ENCODE measurements at places on chromosomes 5 and 9.
A peak's percentile ranks its signal among the peaks of the same experiment; 100 is the strongest.

DNA sequence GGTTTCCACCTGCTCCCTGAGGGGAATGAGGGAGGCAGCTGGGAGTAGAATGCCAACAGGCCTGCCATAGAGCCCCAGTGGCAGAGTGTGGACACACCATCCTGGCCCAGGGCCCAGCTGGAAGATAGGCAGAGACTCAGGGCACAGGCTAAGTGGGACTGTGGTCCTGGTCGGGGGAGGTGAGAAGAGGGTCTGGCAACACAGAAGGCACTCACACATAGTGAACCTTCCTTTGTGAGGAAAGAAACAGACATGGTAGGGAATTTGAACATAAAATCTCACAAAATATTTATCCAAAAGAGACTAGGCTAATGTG, 41.2 kb downstream of the WDR36 start:
- no peak for DNase-seq

- DNase-seq = no peak
Measured at GRCh38 chr9:85741095-85741874, 469 bp downstream of the AGTPBP1 start.

GRCh38 chr9:92206488-92206887, 87.0 kb downstream of the IARS1 start:
- DNase-seq = peak; percentile 11

DNA sequence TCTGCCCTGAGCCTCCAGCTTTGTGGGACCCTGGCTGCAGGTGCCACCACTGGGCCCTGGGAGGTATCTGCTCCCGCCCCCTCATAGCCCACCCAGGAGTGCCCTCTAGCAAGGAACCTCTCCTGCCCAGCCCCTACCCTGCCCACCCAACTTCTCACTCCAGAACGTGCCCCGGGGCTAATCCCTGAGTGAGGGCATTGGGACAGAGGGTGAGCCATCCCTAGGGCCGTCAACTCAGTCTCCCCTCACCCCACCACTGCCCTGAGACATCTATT, 2.7 kb upstream of the RASGEF1C start:
- no peak for DNase-seq

DNA sequence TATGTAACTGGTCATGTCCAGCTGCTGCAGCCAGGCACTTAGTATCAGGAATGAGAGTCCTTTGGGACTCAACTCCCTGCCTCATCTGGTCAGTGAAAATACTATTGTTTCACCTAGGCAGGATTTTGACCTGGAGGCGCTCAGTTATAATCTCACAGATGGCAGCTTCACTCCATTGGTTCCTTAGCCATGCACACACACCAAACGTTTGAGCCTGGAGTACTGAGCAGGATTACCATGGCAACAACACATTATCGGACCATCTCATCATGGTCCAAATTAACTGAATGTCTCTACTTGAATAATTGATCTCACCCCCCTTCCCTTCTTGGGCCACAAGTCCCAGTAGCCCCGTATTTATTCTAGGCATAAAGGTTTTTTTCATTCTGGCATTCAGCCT, 15.0 kb upstream of the SREK1 start:
- DNase-seq = no peak

- peak; percentile 23 for DNase-seq
Measured at GRCh38 chr5:181052672-181053487, 12.8 kb downstream of the BTNL9 start.

- peak; percentile 49 for DNase-seq
Measured at GRCh38 chr9:35909687-35910612, 660 bp downstream of the SPAAR start.

GRCh38 chr5:119899981-119900380, 270.6 kb downstream of the FAM170A start:
- DNase-seq = no peak
